ENCODE measurements at places on chromosomes 4 and X. TPM values are rescaled to one million over a fixed set of nuclear protein-coding genes. Genes with fewer than 3 reads are reported as not detected.
A peak's percentile ranks its signal among the peaks of the same experiment; 100 is the strongest.

GRCh38 chrX:46561824-46562657, 11.5 kb upstream of the CHST7 start:
- no peak for DNase-seq

GPR143 gene
- total RNA-seq = not detected

DNA sequence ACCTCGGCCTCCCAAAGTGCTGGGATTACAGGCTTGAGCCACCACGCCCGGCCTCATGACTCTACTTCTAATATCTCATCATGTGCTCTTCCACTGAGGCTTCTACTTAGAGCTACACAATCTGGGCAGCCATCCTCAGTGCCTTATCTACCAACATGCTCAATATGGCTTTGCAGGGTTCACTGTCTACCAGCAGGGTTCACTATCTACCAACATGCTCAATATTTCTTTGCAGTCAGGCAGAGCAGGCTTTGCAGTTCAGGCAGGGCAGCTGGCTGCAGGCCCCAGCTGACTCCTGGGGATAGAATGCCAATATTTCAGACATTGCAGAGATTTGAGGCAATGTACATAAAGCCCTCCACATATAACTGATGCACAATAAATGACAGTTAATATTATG, 47.5 kb downstream of the PKD2 start:
- peak; percentile 39 for DNase-seq

DNA sequence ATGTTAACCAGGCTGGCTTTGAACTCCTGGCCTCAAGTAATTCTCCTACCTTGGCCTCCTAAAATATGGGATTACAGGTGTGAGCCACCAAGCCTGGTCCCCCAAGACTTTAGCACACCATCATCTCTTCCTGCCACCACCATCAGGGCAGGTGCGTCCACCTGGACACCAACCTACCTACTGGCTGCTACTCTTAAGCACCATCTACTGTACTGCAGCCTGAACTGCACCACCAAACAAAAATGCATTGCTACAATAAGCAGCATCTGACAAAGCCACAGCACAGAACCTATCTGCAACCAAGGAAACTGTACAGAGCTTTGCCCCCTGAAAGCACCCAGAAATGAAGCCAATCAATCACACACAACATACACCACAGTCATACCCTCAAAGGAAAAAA, 139.7 kb downstream of the EFHC2 start:
- DNase-seq = peak; percentile 3

- no peak for DNase-seq
Observed at GRCh38 chrX:103782640-103783039, 6.0 kb downstream of the PLP1 start.

DNA sequence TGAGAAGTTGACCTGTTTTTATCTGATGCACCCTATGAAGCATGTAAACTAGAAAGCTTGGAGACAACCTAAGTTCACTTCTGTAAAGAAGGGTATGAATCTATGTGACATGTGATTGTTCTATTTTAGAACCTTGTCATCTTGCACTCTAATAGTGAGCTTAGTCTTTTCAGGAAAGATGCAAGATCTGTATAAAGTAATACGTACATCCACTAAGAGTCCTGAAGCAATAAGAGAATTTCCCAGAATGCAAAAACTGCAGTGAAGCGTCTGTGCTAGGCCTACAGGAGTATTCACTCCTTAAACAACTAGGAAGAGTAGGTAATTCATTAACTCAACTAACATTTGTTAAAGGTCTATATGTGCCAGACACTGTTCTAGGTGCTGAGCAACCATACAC, 23.3 kb upstream of the NDP start:
- no peak for DNase-seq

MAGEA6 gene
- not detected for total RNA-seq

CSAG2 gene
- total RNA-seq = not detected

COX7B2 gene
- total RNA-seq = not detected

DNA sequence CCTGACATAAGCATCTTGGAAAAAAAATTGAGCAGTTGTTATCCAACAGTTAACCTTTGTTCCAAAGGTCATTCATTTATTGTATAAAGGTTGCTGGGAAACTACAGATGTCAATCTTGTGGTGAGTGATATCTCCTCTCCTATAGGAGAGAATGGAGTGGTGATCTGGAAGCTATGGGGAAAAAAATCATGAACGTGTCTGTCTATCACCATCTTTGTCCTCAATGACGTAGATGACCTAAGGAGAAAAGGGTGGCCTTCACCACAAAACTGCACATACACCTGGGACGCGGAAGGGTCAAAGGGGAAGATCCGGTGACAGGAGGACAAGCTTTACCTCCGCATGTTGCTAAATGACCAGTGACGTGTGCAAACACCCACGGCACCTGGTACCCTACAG, 27.3 kb downstream of the ASB5 start:
- DNase-seq = no peak

- peak; percentile 50 for DNase-seq
Observed at GRCh38 chr4:176791591-176792325, 964 bp downstream of the VEGFC start.

GBA3 gene
- 0.27 TPM for total RNA-seq

VCX3A gene
- not detected for total RNA-seq

Measured in mammary epithelial cell (primary cell).